ENCODE measurements at places on chromosomes 7 and 10. TPM values are rescaled to one million over a fixed set of nuclear protein-coding genes. Genes with fewer than 3 reads are reported as not detected.

Gene FAM241B
- 3.6 TPM for total RNA-seq

Gene LMOD2
- not detected for total RNA-seq

Gene WEE2
- not detected for total RNA-seq

Gene TWIST1
- total RNA-seq = 2.6 TPM
